ENCODE measurements at places on chromosomes 13 and 19.

GRCh38 chr13:111363121-111363520, 42.7 kb downstream of the TEX29 start:
- no peak for DNase-seq

DNA sequence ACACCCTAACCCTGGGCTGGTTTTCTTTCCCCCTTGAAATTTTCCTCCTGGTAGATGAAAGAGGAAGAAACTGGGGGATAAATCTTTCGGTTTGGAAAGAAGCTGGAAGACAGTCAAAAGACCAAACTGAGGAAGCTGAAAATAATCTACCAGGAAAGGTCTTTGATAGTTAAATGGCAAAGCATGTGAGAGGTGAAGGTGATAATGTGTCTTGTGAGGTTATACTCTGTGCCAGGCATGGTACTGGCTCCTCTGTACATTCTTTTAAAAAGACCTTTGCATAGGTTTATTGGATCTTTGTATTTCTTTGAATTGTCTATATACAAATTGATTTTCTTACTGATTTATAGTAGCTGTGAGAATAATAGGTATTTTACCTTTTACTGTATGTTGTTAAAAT, 98.6 kb downstream of the FREM2 start:
- DNase-seq: no peak

- no peak for DNase-seq
These were observed 11.8 kb downstream of the PPP1R37 start for GRCh38 chr19:45104658-45105349.

DNA sequence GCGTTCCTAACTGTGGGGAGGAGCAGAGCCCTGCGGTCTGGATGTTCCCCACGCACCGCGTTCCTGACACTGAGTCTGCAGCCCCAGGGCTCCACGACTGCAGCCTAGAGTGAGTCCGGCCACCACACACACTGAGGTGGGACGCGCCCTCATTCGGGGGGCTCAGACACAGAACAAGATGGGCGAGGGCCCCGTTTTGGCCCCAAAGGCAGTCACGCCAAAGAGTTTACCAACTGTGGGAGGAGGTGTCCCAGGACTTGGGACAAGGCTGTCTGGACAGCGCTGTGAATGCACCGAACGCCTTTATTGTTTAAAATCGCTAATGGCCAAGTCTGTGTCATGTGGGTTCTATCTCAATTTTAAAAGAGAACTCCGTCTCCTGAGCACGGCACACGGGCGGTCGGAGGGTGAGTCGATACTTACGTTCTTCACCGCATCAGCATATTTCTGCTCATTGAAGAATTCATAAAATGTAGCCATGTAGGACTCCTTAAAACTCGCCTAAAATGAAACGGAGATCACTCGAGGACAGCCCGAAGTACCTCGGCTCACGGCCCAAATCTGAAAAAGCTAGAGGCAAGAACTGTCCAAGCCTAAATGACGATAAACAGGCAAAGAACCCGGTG, 35.2 kb upstream of the C13orf46 start:
- no peak for DNase-seq

GRCh38 chr19:42244347-42245220, 2.2 kb upstream of the GSK3A start:
- DNase-seq: peak; percentile 88

- peak; percentile 20 for DNase-seq
These were observed 9.8 kb upstream of the ZNF544 start for GRCh38 chr19:58218899-58219298.

DNA sequence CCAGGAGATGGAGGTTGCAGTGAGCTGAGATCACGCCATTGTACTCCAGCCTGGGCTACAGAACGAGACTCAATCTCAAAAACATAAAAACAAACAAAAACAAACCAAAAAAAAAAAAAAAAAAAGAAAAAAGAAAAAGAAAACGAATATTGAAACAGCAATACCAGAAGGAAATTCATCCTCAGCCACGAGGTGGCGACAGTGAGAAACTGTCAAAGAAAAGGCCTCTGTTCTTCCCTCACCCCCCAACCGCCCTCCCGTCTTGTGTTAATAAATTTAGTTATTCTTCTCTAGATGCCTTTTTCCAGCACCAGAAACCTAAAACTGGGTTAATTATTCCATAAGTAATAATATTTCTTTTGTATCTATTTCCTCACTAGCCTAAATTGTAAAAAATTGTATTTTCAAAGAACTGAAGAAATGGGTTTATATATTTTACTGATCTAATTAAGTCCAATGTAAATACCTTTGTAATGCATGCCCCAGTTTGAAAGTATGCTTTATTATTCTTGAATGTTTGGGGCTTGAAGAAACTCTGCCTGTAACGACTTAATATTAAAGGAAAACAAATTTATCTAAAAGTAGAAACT, 38.6 kb downstream of the LIG4 start:
- DNase-seq: peak; percentile 29

DNA sequence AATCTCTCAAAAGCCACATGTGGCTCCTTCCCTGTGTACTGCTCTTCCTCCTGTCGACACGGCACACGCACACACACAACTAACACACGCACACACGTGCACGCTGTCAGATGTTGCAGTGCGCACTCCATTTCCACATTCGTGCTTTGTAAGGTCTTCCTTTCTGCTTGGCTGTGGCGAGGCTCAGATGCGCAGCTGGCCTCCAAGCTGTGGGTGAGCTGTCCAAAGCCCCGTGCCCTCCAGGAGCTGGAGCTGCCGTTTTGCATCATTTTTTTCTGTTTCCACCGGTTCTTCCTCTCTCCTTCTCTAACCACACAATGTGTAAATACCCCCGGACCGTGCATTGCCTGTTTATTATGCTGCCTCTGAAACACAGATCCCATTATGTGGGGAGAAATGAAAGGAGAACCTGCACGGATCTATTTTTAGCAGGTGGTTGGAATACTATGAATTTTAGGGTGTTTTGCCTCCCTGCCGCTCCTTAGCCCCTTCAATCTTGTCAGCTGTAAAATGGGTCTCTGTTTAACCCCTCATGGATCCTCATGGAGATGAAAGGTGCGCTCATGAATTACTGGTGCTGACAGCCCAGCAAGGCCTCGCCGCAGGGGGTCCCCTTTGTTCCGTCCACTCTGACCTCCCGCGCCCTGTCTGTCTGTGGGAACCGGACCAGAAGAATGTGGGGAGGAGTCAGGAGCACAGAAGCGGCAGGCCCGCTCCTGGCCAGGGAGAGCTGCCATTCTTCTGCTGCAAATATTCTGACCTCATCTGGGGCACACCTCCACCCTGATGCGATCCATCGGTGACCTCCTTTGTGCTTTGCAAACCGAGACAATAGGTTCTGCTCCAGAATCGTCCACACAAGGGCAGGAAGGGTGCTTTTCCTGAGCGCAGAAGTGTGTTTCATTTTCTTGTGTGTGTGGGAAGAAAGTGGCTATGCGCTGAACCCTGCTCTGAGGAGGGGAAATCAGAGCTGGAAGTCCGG, 137.7 kb downstream of the SOX1 start:
- no peak for DNase-seq
